ENCODE measurements at places on chromosomes 4 and X. TPM values are rescaled to one million over a fixed set of nuclear protein-coding genes. Genes with fewer than 3 reads are reported as not detected.

SLC6A14 gene
- not detected for total RNA-seq

LNX1 gene
- total RNA-seq: not detected

SCD5 gene
- 0.63 TPM for total RNA-seq

CDX4 gene
- total RNA-seq: not detected

LIMCH1 gene
- total RNA-seq: not detected

USP27X gene
- 1.6 TPM for total RNA-seq

ATP1B4 gene
- total RNA-seq: not detected

CLIC2 gene
- 0.17 TPM for total RNA-seq
